ENCODE measurements at places on chromosomes 7 and 10.

DNA sequence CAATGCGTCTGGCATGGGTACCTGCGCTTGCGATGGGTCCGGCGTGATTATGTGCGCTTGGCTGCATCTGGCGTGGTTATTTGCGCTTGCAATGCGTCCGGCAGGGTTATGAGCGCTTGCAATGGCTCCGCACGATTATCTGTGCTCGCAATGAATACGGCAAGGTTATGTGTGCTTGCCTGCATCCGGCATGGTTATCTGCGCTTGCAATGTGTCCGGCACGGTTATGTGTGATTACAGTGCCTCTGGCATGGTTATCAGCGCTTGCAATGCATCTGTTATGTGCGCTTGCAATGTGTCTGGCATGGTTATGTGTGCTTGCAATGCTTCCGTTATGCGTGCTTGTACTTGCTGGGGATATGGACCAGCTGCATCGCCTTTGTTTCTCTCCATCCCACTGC lies 37.7 kb downstream of the RBAK start:
- no peak for DNase-seq

- DNase-seq, result no peak
Observed at GRCh38 chr10:109737626-109738025, 185.7 kb downstream of the XPNPEP1 start.

GRCh38 chr10:73044378-73045285 lies 52.0 kb downstream of the P4HA1 start:
- no peak for DNase-seq

DNA sequence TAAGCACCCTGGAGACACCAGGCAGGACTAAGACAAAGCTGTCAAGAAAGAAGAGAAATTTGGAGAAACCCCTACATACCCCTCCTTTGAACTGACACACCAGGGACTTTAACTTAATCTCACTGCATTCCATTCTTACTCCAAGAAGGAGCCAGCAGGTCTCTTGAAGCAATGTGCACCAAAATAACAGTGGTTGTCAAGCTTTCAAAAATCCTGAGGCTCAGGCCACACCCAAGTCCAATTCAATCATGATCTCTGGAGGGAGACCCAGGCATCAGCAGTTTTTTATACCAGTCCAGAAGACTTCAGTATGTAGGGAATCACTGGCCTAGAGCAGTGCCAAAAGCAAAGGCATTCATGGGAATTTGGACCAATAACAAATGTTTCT lies 6.8 kb downstream of the SLC25A13 start:
- no peak for DNase-seq

GRCh38 chr7:158017111-158018097 lies 570.2 kb downstream of the PTPRN2 start:
- DNase-seq, result no peak

Data from HuH-7.5 (cell line).